Right lung (tissue), 10 donors: ENCODE measurements at places on chromosomes 7 and 10. TPM values are rescaled to one million over a fixed set of nuclear protein-coding genes. Genes with fewer than 3 reads are reported as not detected.

- no peak for DNase-seq
Measured at GRCh38 chr7:93053209-93053948, 64.4 kb downstream of the SAMD9 start.

DNA sequence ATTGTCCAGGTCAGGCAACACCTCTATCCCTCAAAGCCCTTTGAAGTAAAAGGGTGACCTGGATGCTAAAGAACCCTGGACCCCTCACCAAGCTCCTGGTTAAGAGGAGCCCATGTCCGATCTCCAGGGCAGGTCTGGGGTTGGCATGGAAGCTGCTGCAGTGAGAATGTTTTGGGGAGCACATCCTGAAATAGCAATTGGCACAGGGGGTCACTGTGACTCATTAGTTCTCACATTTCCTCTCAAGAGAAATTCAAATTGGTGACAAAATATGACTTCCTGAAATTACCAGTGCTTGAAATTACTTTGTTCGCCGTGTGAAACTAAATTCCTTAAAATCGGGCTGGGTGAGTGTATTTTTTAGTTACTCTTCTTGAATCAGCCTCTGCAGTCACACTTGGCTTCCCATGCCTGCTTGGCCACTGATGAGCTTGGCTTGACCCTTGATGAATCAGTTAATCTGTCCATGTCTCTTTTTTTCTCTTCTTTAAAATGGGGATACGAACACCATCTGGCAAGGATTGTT is 18.8 kb upstream of the ARHGAP22 start:
- no peak for DNase-seq

The RHEB gene
- polyA plus RNA-seq, result 102 TPM

GRCh38 chr7:1342090-1342640 is 109.5 kb downstream of the UNCX start:
- DNase-seq, result no peak

The CTNNA3 gene
- polyA plus RNA-seq, result 5.6 TPM

The CHAT gene
- not detected for polyA plus RNA-seq

The SYNPO2L gene
- 0.94 TPM for polyA plus RNA-seq

The LIPJ gene
- polyA plus RNA-seq, result 0.31 TPM

DNA sequence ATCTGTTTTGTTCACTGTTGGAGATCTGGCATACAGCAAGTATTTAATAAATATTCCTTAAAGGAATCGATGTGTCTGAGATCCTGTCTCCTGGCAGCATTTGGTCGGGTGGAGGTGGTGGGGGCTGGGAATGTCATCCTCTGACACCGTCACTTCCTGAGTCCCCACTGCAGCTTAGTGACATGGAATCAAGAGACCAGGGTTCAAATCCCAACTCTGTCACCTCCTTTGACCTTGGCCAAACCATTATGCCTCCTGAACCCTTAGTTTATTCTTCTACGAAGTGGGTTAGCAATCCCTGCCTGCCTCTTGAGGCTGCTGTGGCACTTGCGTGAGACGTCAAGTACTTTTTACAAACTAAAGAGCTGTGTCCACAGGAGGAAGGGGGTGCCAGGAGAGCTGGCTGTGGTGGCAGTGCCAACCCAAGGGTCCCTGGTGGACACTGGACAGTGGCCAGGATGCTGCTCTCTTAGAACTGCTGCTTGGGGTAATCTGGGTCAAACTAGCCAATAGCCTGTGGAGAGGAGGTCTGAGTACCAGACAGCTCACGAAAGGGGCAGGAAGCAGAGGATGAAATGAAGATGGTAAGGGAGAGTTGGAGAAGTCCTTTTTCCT is 8.0 kb upstream of the ZMIZ1 start:
- DNase-seq, result no peak

DNA sequence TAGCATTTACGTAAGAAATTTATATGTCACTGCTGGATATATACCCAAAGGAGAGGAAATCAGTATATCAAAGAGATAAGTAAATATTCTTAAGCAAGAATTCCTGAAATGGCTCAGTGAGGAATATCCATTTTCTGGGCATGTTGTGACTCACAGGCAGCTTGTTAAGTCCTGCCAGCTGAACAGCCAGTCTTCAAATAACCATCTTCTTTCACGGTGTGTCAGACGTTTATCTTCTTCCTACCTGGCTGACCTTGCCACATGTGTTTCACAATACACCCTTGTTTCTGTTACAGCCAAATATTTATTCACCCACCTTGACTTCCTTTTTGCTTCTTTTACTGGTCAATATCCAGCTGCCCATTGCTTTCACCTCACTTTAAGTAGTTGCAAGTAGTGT is 648.1 kb downstream of the ANKRD7 start:
- no peak for DNase-seq

The ATG9B gene
- 1.2 TPM for polyA plus RNA-seq

DNA sequence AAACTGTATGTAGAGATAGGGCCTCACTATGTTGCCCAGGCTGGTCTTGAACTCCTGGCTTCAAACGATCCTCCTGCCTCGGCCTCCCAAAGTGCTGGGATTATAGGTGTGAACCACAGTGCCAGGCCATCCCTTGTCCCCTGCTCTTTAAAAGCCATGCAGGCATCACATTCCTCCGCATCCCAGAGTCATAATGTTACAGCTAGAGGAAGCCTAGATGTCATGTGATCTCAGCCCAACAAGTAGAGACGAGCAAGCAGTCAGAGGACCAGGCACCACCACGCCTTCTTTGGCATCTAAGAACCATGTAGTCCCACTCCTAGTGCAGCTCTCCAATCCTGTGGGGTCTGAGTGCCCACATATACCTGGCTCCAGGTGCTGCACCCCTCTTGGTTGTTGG is 13.1 kb downstream of the PODXL start:
- DNase-seq, result no peak

DNA sequence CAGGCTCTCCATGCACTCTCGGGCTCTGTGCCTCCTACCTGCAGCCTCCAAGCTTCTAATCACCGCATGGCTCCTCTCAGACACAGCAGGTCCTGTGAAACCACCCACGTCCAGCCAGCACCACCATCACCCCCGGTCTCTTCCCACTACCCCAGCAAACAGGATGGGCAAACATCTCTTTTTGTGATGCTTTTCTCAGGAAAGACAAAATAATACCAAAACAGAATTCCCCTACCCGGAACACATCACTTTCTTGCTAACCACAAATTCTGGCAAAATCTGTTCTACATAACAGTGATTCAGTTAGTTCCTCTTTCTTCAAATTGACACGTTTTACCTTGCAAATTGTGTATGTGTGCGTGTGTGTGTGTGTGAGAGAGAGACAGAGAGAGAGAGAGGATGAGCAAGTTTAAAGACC is 6.5 kb downstream of the SNX8 start:
- no peak for DNase-seq

The PLAC9 gene
- polyA plus RNA-seq, result 53.0 TPM

DNA sequence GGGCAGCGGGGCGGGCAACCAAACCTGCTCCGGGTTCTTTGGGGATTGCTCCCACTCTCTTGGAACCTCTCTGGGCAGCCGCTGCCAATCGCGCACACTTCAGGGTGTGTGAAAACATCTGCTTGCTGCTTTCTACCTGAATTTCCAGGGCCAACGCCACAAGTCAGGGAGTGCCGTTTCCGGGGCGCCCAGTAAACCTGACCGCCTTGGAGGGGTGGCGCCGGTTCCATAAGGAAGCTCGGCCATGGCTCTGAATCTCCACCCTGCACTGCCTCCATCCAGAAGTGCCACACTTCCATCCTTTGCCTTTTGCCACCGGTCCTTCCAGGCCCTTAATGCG is 679 bp upstream of the AFAP1L2 start:
- DNase-seq, result no peak

GRCh38 chr7:4727914-4728705 is 46.0 kb downstream of the FOXK1 start:
- DNase-seq, result no peak

- no peak for DNase-seq
Measured at GRCh38 chr7:142483659-142484317, 225.9 kb upstream of the PRSS58 start.

The ZNF467 gene
- polyA plus RNA-seq, result 38.1 TPM

DNA sequence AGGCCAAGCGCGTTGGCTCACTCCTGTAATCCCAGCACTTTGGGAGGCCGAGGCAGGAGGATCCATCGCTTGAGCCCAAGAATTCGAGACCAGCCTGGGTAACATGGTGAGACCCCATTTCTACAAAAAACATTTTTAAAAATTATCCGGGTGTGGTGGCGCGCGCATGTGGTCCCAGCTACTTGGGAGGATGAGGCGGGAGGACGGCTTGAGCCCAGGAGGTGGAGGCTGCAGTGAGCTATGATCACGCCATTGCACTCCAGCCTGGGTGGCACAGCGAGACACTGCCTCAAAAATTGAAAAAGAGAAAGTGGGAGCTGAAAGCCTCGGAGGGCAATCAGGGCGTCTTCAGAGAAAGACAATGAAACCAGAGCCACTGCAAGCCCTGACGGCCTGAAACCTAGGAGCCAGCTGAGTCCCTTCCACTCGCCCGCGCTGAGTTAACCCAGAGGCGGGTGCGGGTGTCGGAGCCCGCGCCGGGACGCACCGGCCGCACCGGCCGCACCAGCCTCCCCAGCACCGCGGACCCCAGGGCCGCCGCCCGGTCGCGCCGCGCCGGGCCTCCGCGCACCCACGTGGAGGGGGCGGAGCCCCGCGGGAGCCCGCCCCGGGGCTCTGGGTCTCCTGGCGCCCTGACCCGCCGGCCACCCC is 22.4 kb downstream of the ZFAND2A start:
- no peak for DNase-seq

DNA sequence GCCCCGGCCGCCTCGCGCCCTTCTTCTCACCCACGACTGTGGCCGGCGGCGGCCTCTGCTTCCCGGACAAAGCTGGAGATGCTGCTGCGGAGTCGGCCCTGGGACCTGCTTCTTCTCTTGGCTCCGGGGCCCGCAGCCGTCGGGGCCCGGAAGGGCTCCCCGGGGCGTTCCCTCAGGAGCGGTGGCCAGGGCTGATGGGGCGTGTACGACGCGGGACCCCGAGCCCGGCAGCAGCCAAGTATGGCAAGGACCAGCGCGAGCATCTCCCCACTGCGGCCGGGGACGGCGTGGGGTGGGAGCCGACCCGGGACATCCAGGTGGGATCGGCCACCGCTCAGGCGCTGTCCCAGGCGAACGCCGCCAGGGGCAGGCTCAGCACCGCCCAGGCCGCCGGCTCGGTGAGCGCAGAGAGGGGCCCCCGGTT is 27.6 kb upstream of the BMS1 start:
- no peak for DNase-seq

The CHN2 gene
- 3.3 TPM for polyA plus RNA-seq

The SLK gene
- 67.6 TPM for polyA plus RNA-seq

DNA sequence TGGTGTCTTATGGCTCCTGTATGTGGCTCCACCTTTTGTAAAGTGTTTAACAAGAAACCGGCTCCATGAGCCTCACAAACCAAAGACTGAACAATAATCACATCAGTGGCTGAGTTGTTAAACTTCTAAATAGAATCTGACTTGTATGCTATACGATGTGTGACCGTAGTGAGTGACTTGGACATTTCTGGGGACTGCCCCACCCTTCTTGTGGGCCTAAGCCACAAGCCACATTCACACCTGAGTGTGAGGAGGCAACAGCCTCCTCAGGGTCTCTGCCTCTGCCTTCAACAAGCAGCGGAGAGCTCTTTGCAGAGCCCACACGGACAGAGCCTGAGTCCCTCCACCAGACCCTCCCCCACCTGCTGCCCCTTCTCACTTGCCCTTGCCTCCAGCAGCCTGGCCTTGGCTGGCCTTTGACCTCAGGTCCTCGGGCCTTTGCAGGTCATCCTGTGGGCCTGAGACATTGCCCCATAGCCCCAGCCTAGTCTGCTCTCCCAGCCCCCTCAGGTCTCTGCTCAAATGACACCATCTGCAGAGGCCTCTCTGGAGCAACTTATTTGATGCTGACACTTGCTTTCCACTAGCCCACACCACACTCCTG is 156.8 kb upstream of the TNS3 start:
- DNase-seq, result no peak

DNA sequence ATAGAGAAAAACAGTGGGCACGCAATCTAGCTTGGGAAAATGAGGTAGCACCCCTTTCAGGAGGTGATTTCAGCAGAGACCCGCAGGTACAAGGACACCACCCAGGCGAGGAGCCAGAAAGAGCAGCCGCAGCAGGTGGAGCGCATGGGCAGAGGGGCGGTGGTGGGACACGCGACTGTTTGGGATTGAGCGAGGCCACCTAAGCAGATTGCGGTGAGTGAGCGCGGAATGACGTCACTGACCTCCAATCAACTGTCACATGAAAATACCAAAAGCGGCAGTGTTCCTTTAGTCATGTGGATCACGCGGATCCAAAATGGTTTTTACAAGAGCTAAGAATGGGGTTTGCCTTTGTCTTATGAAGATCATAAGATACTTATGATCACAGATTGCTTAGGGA is 40.2 kb upstream of the SLC26A3 start:
- DNase-seq, result no peak

- DNase-seq, result no peak
Measured at GRCh38 chr7:120394595-120394994, 121.6 kb downstream of the KCND2 start.

GRCh38 chr10:116126954-116127695 is 145.9 kb downstream of the GFRA1 start:
- no peak for DNase-seq

The RASA4 gene
- polyA plus RNA-seq, result 29.8 TPM

The PNLIPRP3 gene
- polyA plus RNA-seq, result not detected

DNA sequence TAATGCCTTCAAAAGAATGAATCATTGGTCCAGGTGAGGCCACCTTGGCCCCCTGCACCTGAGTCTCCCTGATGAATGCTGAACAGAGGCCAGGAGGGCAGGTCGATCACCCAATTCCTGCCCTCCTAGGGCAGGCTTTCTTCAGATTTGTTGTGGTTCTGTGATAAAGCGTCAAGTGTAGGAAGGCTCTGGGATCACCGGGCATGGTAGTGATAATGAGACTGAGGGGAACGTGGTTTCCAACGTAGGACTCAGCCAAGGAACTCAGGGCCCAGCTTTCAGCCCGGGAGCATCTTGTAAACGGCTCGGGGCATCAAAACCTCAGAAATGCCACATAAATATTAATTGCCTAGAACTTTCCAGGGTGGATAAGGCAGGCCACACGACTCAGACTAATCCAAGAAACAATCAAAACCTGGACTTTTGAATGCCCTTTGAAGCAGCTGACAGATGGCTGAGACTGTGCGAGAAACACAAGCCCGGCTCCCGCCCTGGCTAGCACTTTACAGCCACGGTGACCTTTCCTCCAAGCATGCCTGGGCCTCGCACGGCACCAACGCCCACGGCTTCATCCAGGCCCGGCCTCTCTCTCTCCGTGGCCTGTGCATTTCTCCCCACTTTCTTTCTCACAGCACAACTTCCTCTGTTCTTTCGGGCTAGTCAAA is 239.3 kb upstream of the GRB10 start:
- no peak for DNase-seq

GRCh38 chr7:46848944-46849343 is 733.0 kb downstream of the TNS3 start:
- no peak for DNase-seq

The FGFR2 gene
- 327 TPM for polyA plus RNA-seq

The AKR1C8 gene
- not detected for polyA plus RNA-seq

- peak; percentile 24 for DNase-seq
Measured at GRCh38 chr7:148264933-148265557, 325.5 kb upstream of the C7orf33 start.

DNA sequence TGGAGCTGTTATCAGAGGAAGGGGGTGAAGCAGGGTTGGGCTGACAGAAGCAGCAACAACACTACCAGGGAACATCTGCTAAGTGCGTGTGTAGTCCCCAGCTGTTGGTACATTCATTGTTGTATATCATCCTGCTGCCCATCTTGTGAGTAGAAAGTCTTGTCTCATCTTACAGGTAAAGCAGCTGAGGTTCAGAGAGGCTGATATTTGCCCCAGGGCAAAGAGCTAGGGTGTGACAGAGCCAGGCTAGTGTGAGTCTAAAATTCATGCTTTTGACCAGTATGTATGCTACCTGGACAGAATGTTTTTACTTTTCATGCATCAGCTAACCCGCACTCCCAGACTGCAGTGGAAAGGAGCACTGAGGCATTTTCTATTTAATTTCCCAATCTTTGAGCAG is 221.6 kb downstream of the STK31 start:
- DNase-seq, result no peak

The ANXA8L1 gene
- 0.19 TPM for polyA plus RNA-seq

The CLIP2 gene
- polyA plus RNA-seq, result 19.7 TPM
